ENCODE measurements at places on chromosomes 5 and 9.

DNA sequence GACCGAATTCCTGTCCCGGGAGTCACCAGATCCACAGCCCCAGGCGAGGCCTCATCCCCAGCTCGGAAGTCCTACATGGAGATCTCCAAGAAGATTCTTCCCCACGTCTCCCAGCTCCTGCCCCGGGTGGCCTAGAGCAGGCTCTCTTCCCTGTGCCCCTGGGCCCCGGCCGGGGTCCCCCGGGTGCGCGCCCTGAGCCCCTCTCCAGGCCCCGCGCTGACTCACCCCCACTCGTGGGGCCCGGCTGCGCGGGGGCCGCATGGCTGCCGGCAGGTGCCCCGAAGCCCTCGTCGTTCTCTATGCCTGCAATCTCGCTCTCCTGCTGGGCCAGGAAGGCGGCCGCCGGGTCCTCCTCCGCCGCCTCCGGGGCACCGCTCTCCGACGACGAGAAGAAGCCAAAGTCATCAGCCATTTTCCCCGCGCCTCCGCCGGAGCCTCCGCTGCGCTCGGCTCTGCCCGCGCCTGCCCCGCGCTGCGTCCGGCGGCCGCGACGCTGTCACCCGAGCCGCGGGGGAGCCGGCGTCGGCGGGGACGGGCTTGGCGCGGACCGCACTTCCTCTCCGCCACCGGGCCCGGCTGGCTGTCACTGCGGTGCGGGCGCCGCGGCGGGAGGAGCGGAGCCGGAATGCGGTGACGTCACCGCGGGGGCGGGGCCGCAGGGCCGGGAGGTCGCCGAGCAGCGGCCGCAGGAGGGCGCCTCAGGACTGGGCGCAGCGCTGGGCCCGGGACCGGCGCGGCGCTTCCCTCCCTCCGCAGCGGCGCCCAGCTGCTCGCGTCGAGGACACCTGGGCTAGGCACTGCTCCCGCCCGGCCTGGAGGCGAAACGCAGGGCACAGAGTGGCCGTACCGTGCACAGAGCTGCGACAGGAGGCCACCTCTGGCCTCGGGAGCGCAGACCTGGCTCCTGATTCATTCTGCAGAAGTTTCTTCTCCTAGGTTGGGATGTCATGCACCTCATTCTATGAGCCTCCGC, at the start of gene CLTB:
Gene CLTB, minus strand, starts transcription at position 588 of the 973 bp plus-strand sequence. Its CDS starts 176 bp downstream, at position 412.
- DNase-seq: peak; percentile 90

GRCh38 chr5:40384782-40385390, 294.8 kb upstream of the PTGER4 start:
- no peak for DNase-seq

DNA sequence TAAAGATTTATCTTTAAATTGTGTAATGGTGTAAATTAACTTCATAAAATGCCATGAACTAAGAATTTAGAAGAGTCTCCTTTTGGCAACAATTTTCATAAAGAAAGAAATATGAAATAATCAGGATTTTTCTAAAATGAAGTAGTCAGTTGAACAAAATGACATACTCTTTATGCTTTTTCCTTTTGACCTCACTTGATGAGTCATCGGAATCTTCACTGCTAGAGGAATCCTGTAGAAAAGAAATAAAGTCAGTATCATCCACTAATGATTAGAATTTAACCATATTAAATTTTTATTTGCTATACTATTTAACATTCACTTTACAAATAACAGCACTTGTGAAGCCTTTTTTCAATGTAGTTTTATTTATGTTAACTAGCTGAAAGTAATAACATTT, 26.1 kb downstream of the CHD1 start:
- no peak for DNase-seq

- no peak for DNase-seq
These were observed 449.9 kb downstream of the PRELID2 start for GRCh38 chr5:145385276-145385675.

DNA sequence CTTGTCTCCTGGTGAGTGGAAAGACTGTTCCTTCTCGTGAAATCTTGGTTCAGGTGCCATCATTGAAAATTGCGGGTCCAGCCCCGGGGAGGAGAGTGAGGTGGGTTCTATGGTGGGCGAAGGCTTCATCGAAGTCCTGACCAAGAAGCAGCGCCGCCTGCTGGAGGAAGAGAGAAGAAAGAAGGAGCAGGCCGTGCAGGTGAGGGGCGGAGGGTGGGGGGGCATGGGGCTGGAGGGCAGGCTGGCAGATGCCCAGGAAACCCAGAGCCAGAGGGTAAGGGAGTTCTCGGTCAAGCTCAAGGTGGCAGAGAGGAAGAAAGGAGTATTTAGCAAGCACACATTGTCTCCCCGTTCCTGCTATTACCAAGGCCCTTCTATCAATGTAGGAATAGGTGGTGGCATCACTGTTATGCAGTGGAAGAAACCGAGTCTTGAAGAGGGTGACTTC, 24.3 kb upstream of the POMT1 start:
- peak; percentile 45 for DNase-seq

- DNase-seq: no peak
These were observed 119.5 kb downstream of the TRPM3 start for GRCh38 chr9:71001780-71002386.

DNA sequence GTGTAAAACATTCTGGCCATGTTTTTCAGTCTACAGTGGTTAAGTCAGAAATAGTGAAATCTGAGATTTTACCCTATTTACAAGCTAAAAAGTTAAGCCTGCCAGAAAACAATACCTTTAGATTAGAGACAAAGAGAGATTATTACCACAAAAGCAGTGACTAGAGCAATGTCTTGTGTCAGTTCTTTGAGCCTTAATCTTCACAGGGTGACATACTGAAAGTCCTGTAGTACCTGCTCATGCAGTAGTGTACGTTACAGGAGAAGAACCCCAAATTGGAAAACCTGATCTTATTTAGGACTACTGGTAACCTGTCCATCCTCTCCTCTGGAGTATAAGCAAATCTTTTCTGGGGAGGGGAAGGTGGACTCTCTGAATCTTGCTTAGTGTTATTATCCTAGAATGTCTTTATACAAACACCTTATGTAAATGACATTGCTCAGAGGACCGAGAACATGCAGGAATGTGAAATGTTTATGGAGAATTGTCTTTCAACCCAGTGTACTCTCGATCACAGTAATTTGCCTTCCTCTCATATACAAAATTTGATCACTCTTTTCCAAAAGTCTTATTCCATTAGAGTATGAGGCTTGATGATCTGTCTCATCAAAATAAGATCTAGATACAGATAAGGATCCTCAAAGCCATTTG, 55.7 kb downstream of the ERBIN start:
- no peak for DNase-seq

DNA sequence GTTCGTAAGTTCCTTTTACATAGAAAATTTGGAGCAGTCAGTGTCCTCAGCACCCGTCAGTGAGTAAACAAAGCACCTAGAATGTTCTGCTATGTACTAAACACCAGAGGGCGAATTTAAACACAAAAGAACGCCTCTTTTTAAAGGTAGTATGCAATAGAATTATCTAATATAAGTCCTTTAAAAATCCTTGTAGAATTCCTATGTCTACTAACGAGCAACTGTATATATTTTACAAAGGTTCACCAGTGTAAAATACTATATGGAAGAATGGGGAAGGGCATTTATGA, 499 bp upstream of the TMEM232 start:
- no peak for DNase-seq

GRCh38 chr9:75664597-75664996, 225.9 kb upstream of the PCSK5 start:
- no peak for DNase-seq

Data from CD8-positive, alpha-beta memory T cell (primary cell).